CD4-positive, alpha-beta T cell treated with Interleukin-12 subunit alpha and Interleukin-12 subunit beta, for 1 hour (primary cell): ENCODE measurements at places on chromosomes 12 and 14.

DNA sequence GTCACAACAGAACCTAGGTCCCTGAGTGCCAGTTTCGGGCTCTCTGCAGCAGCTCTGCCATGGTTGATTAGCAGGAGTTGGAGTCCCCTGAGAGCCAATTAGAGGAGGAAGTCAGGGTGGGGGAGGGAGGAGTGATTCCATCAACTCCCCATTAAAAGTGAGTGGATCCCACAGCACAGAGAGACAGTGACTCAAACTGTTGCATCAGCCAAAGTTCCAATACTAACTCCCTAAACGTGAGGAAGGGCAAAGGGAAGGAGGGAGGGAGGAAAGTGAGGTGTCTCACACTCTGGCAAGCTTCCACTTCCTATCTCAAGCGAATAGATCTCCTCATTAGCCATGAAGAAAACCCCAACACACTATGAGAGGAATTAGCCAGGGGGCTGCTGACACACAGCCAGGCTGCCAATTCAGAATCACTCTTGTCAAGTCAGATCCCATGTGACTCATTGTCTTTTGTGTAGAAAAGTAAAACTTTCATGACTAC, 23.6 kb downstream of the OR11H4 start:
- DNase-seq = no peak

- no peak for DNase-seq
Measured at GRCh38 chr14:33934043-33934750, 16.7 kb downstream of the EGLN3 start.

- no peak for DNase-seq
Measured at GRCh38 chr12:1911598-1912575, 6.6 kb downstream of the CACNA2D4 start.

DNA sequence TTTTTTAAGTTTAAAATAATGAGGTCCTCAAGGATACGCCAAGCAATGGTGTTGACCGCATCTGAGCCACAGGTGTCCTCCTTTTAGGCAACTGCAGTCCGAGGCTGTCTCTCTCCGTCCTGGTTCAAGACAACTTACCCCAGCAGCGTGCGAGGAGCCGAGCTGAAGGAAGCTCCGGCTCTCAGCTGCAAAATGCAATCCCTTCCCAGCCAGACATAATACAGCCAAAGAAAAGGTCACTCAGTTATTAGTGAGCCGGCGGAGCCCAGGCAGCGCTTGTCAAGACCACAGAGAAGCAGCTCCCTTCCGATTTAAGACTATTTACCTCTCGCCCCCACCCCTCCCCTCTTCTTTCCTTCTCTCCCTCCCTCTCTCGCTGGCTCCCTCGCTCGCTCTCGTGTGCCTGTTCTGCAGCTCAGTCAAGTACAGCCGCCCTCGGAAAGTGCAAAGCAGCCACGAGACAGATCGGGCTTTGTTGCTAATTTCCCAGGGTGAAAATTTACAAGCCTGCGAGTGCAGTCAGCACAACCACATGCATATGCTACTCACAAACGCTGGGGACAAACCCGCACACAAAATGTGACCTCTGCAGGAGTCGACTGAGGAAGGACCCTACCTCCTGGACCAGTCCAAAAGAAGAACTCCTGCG, 363 bp upstream of the LMO3 start:
- DNase-seq = no peak

DNA sequence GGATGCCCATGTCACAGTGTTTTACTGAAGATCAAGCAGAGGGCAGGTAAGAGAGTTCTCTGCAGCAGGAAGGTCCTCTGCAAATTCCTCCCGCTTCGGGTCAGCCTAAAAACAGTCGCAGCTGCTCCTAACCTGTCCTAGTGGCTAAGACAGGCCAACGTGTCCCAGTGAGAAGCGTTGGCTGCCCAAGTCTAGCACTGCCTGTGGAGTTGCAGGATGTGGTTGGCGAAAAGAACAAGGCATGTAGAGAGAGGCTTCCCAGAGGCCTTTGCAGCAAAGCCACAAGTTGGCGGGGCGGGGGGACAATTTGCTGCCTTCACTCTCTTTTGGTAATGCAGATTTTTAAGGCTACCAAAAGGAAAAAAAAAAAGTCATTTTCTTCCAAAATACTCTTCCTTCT, 340.1 kb downstream of the BCL11B start:
- DNase-seq = peak; percentile 75

DNA sequence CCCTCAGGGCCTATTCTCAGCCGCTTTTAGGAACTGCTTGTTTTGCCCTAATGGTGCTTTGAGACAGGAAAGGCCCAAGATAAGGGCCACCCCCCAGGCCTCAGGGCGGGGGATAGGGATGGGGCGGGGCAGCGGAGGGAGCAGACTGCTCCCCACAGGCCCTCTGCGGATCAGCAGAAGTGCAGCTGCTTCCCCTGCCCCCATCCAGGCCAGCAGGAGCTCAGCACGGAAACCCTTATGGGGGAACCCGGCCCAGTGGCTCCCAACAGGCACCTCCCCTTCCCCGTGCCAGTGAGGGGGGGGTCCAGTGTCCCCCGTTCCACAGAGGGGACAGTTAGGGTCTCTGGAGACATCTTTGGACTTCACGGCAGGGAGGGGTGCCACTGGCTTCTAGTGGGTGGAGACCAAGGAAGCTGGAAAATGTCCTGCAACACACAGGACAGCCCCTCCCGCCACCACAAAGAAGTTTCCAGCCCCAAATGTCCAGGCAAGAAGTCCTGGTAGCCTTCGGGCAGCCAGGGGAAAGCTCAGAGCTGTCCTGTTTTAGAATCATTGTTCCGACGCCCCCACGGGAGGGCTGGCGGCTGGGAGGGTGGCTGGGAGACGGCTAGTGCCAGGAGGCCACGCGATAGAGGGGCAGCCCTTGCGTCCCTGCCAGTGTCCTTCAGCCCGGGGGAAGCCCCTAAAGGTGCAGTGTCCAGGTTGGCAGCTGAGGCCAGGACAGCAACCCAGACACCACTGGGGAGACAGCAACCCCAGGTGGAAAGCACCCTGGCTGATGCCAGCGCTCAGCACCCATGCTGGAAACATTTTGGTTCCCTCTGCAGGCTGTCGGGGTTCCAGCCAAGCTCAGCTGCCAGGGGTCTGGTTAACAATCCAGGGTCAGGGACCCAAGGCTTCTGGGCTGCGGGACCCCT, 10.4 kb upstream of the GPR132 start:
- DNase-seq = no peak

- DNase-seq = no peak
Measured at GRCh38 chr14:47442211-47442610, 233.2 kb downstream of the MDGA2 start.

GRCh38 chr12:19440019-19440858, 947 bp downstream of the AEBP2 start:
- DNase-seq = peak; percentile 65

DNA sequence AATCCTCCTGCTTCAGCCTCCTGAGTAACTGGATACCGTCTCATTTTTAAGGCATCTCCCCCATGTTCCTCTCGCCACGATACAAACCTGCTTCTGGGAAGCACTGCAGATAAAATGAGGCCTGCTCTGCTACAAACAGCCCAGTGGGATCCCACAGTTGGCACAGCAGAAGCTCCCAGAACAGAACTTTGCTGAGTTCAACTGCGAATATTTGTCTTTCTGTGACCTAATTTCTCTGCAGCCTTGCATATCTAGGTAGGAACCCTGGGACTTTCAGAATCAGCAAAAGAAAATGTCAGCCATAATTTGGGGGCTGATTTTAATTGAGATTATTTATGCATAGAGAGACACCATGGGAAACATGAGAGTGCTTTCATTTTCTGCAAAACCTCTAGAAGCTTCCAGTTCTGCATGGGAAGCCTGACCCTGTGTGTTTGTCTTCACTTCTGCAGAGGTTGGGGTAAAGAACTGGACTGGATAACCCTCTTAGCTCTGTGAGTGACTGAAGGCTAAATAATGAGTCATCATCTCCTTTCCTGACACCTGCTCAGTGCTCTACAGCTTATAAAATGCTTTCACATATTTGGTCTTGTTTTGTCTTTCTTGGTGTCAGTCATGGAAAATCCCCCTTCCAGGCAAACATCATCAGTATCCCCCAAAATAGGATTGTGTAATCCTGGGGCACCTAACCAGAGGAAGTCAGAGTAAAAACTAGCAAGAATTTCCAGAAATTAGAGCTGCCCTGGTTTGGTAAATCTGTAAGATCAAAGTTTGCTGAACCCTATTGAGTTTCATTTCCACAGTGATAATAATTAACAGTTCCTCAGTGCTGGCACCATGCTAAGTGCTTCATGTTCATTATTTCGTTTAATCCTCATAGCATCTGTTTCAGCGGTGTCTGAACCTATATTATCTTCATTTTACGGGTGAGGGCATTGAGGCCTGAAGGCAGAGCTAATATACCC, 185.8 kb downstream of the SLC15A4 start:
- DNase-seq = no peak

- DNase-seq = peak; percentile 6
Measured at GRCh38 chr12:104643819-104644669, 187.3 kb downstream of the CHST11 start.

- DNase-seq = no peak
Measured at GRCh38 chr14:30287579-30288445, 271.1 kb upstream of the G2E3 start.
